ENCODE measurements at places on chromosomes 2 and 18.

DNA sequence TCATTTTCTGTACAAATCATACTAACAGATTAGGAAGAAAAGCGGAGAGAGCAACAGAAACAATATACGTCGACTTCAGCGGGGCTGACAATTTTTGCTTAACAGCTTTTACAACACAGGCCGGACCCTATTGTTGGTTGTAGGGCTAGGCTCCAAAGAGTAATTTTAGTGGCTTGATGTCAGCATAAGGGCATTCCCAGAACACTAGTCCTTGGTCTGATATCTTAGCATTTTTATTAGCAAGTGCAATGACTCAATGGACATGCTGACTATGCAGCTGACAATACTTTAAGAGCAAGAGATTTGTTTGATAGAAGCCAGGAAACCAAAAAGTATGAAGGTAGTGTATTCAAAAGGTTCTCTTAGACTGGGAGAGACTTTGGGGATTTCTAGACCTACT, 209.9 kb downstream of the LNPK start:
- no peak for DNase-seq

- no peak for DNase-seq
Observed at GRCh38 chr2:75142081-75142480, 57.2 kb downstream of the TACR1 start.

DNA sequence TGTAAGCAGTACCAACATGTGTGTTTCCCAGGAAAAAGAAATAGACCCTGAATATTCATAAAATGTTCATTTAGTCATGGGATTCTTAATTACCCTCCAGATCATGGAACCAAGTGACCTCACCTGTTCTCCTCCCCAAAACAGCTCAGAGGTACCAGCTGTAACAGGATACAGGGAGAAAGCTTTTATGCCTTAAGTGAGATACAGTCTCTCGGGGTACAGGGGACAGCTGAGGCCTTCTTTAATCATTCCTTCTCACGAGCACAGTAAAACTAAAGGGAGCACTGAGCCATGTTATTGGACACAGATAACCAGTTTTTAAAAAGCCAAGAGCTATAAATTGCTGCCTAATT, 16.6 kb downstream of the EPHA4 start:
- no peak for DNase-seq

GRCh38 chr2:226772389-226773179, 27.0 kb downstream of the IRS1 start:
- DNase-seq, result no peak

- DNase-seq, result no peak
Observed at GRCh38 chr18:35577045-35577848, 4.3 kb upstream of the GALNT1 start.

- no peak for DNase-seq
Observed at GRCh38 chr18:6819332-6819731, 89.8 kb downstream of the ARHGAP28 start.

GRCh38 chr2:101361522-101361921, 25.8 kb downstream of the CREG2 start:
- peak; percentile 22 for DNase-seq

- DNase-seq, result no peak
Observed at GRCh38 chr2:238811759-238812158, 36.1 kb upstream of the TWIST2 start.

DNA sequence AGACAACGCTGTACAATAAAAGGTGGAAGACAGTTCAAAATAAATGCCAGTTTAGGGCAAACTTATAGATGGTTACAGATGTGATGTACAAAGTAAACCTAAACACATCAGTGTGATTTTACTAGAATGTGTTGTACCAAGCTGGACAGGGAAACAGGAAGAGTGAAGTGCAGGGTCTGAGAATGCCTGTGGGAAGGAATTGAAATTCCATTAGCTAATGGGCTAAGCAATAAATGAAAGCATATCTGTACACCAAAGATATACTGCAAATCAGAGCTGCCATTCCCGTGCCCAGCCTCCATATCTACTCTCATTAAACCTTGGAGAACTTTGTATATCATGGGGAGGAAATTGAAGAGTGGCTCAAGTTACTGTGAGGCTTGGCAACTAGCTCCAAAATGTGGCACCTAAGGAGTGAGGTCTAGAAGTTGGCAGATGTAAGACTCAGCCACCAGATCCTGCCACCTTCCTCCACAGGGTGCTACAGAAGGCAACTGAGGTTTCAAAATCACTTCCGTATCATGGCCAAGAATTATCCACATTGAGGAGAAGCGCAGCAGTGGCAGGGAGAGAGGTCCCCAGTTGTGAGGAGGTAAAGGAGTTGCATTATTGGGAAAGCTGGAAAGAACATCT, 277.8 kb downstream of the TCF4 start:
- no peak for DNase-seq

DNA sequence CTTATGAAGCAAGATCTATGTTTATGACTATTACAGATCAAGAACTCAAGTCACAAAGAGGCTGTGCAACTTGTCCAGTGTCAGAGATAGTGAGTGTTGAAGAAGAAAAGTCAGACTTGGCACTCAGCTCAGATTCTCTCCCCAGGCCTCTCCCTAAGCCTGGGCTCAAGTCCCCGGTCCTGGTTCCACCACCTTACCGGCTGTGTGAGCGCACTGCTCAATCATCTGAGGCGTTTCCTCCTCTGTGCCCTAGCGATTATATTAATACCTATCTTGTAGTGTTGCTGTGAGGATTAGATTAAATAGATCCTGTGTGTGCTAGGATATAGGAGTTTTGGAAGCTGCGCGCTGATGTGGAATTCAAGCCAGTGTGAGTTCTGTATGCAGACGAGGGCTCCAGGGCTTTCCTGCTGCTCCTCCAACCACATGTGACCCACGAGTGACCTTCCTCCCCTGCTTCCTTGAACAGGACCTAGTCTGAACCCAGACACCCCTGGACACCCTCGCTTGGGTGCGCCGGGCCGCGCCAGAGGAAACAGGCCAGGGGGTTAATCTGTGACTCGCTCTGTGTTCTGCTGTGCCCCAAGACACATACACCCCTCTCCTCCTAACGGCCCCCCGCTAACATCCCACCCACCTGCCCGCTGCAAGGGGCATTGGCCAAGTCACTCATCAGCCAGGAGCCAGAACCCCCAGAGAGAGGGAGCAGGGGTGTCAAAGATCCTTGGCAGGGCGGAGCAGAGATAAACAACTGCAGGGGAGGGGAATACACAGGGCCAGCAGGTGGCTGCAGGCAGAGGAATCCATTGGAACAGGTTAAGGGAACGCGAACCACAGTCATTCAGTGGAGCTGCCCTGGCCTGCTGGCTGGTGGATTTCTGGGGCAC, 38.3 kb downstream of the TNS1 start:
- no peak for DNase-seq

DNA sequence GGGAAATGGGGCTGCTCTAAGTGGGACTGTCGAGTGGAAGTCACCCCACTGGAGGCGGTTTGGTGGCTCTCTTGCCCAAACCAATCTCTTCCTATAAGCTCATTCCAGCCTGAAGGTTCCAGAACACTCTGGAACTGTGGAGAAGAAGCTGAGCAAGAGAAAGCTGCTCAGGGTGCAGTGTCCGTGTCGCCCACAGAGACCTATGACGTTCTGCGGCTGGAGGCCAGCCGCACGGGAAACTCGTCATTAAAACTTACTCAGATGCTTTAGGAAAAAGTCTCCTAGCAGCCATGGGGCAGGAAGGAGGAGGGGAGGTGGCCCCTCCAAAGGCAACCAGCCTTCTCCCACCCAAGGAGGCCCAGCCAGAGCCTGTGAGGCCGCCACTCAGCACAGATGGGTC, 41.7 kb downstream of the ADCY3 start:
- DNase-seq, result no peak

GRCh38 chr2:231800493-231801091, 14.3 kb downstream of the COPS7B start:
- DNase-seq, result no peak

DNA sequence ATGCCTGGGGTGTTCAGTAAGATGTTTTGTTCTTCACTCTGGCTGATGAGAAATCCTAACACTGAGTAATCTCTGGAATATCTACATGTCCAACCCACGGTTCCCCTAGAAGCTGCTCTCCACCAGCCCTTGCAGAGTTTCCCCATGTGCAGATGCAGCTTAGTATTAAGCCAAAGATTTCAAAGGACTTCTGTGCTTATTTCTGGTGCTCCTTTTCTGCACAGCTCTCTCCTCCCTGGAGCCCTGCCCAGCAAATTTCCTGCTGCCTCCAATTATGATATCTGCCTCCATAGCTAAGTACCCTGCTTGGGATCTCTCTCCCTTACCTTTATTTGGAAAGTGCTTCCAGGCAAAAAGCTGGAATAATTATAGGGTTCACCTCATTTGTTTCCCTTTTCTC, 949.3 kb downstream of the BCL11A start:
- no peak for DNase-seq

DNA sequence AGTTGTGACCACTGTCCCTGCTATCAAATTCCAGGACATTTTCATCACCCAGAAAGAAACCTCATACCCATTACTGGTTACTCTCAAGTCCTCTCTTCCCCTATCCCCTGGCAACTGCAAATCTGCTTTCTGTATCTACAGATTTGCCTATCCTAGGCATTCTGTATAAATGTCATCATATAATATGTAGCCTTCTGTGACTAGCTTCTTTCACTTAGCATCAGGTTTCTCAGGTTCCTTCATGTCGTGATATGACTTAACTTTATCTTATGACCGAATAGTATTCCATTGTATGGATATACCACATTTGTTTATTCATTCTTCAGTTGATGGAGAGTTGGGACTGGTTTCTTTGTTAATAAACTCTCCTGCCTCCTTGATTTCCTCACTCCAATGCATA, 60.5 kb downstream of the PMAIP1 start:
- DNase-seq, result no peak
